ENCODE measurements at places on chromosomes 2 and 18. TPM values are rescaled to one million over a fixed set of nuclear protein-coding genes. Genes with fewer than 3 reads are reported as not detected.

NXPH2 gene
- total RNA-seq = not detected

DIPK1C gene
- total RNA-seq = not detected

ADGRF3 gene
- total RNA-seq = 0.31 TPM

C18orf54 gene
- total RNA-seq = 0.42 TPM

FMNL2 gene
- 1.2 TPM for total RNA-seq

RGPD3 gene
- total RNA-seq = 1.5 TPM

PNPT1 gene
- 10.8 TPM for total RNA-seq

LYPD1 gene
- not detected for total RNA-seq

MPP4 gene
- total RNA-seq = under 0.01 TPM

TMEM163 gene
- 0.63 TPM for total RNA-seq

ID2 gene
- 717 TPM for total RNA-seq

All from mononuclear cell (primary cell).